ENCODE measurements at places on chromosomes 3 and 15.

GRCh38 chr3:30469133-30469532 is 137.3 kb upstream of the TGFBR2 start:
- no peak for DNase-seq

DNA sequence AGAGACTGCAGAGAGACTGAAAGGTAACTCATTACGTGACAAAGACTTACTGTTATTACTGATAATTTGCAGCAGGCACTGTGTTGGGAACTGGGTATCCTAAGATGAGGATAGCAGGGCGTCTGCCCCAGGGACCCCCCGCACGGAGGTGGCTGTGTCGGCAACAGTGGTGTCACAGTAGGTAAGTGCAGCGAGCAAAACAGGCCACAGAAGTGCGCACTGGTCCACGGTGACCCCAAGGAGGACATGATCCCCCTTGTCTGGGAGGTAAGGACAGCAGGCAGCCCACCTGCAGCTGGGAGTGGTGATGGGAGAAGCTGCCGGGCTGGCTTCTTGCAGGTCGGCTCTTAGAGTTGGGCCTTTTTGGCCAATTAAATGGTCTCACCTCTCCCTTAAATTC is 82.9 kb downstream of the FAM43A start:
- no peak for DNase-seq

DNA sequence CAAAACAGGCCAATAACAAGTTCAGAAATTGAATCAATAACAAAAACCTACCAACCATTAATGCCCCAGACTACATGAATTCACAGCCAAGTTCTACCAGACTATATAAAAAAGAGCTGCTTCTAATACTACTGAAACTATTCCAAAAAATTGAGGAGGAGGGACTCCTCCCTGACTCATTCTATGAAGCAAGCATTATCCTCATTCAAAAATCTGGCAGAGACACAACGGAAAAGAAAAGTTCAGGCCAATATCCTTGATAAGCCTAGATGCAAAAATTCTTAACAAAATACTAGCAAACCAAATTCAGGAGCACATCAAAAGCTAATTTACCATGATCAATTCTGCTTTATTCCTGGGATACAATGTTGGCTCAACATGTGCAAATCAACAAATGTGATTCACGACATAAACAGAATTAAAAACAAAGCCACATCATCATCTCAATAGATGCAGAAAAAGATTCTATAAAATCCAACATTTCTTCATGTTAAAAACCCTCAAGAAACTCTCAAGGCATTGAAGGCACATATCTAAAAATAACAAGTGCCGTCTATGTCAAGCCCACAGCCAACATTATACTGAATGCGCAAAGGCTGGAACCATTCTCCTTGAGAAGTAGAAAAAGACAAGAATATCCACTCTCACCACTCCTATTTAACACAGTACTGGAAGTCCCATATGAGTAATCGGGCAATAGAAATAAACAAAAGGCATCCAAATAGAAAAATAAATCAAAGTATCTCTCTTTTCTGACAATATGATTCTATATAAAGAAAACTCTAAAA is 573.6 kb upstream of the GRM7 start:
- no peak for DNase-seq

- DNase-seq = no peak
Measured at GRCh38 chr3:150511122-150511821, 35.0 kb downstream of the SERP1 start.

GRCh38 chr3:33456756-33457155 is 16.6 kb upstream of the UBP1 start:
- DNase-seq = no peak

GRCh38 chr3:195003006-195003892 is 267.7 kb downstream of the XXYLT1 start:
- no peak for DNase-seq

GRCh38 chr3:12062605-12063004 is 58.4 kb downstream of the SYN2 start:
- DNase-seq = no peak

- no peak for DNase-seq
Measured at GRCh38 chr15:90188914-90189748, 12.0 kb upstream of the SEMA4B start.

DNA sequence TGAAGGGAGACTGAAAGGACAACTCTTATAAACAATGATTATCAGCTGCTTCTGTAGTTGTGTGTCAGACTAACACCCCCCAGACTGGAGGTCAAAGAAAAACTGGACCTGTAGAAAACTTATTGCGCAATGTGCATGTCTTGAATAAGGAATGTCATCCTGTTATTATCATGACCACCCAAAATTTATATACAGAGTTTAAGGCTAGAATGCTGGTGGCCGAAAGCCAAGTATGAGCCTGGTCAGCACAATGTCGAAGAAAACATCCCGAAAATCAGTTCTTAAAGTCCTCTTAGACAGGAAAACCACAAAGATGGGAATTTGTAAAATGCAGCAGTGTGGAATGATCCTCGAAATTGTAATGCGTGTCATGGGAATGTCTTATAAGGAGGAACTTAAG is 29.3 kb downstream of the RFTN1 start:
- peak; percentile 68 for DNase-seq

DNA sequence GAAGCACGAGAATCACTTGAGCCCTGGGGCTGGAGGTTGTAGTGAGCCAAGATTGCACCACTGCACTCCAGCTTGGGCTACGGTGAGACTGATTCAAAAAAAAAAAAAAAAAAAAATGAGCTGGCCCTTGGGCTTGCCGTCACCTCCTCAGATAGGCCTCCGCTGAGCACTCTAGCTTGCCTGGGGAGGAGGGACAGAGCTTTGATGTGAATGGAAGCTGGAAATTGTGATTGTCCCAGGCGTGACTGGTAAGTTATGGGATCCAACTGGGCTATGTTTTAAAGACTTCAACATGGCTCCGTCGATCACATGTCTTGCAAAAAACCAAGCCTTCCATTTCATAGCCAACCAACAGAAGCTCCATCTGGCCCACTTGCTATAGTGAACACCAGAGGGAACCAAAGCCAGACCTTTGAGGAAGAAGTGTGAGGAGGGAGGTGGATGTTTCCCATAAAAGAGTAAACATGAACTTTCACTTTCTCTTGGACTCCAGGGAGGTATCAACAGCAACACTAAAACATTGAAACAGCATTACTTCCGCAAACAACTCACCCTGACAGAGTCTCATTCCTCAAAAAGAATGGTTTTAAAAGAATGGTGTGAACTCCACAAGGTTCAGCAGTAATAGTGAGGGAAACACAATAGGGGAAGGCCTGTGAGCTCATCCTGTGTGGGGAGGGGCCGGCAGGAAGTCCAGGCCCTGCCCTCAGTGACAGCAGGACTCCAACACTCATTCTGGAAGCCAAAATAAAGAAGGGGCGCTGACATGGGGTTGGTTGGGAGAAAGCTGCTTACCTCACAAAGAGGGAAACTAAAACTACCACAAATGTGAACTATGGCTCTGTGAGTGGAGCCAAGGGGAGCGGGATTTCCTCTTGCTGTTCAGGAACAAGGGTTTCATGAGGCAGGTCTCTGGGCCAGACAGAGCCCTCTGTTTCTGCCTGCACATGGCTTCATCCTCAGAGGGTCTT is 59.2 kb upstream of the IL12A start:
- no peak for DNase-seq

GRCh38 chr3:188687389-188687788 is 484.4 kb upstream of the TPRG1 start:
- DNase-seq = no peak

DNA sequence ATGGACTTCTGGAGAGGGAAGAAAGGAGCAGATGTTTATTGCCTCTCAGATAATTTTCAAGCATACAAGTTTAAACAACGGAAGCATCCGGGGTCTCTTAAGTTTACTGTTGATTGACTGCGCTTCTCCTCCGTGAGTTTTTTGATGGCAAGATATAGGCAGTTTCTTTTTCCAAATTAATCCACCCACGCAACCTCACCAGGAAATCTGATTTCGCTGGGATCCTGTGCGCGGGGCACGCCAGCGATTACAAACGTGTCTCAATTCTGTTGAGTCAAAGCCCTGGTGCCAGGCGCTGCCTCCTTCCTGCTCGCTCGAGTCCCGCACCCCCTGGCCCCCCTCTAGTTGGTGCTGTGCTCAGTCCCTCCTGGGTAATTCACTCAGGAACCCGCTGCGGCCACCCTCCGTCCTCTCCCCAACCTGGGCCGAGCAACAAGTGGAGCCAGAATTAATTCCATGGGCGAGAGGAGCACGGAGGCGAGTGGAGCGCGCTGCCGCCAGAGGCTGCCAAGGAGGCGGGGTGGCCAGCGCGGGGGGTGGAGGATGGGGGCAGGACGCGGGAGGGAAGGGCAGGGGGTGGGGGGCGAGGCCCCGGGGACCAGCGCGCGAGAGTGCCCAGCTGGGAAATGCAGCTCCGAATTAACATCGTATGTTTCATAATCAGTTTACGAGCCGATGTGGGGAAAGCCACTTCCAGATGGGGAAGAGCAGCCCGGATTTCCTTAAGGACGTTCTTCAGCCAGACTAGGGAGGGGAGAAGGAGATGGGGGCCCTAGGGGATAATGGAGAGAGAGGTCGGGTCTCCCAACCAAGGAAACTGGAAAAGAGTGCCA is 6.0 kb downstream of the WNT5A start:
- no peak for DNase-seq

DNA sequence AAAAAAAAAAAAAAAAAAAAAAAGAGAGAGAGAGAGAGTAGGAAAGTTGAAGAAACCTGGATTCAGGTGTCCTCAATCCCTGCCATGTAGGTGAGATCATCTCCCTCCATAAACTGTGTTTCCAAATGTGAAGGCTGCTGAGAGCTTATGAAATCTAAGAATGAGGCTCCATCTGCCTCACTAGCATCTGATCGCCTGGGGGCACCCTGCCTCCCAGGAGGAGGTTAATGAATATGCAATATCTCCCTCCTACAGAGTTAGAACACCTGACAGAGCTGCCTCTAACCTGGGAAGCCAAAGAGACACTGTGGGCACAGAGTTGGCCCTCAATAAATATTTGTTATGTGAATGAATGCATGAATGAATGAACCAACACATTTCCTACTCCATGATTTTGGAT is 23.8 kb upstream of the ZNF148 start:
- DNase-seq = no peak

- peak; percentile 25 for DNase-seq
Measured at GRCh38 chr15:51380999-51381806, 39.7 kb downstream of the GLDN start.

GRCh38 chr3:46833346-46834300 is 29.6 kb downstream of the MYL3 start:
- no peak for DNase-seq

GRCh38 chr3:11757929-11758328 is 88.8 kb downstream of the TAMM41 start:
- no peak for DNase-seq

DNA sequence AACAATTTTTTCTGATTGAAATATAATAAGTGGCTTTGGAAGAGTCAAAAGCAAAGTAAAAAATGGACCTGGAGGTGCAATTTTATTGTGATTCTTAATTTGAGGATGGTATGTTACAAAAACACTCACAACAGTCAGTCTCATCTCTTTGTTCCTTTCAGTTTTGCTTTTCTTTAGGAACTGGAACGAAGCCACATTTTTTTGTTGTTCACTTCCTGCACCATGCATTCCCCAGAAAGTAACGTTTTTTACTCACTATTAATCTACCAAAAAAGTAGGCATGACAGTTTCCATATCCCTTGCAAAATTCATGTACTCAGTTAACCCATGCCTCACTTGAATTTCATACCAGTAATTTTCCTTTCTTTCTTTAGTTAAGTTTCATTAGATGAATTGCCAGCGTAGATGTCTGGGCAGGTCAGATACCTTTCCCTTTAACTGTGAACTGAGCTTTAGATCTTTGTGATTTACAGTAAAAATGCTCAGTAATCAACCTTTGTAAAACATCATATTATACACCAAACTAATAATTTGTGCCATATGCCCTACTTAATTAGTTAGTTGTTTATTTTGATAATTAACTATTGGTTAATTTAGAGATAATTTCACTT is 384.3 kb downstream of the ROBO1 start:
- DNase-seq = no peak

GRCh38 chr15:31236184-31237042 is 90.2 kb upstream of the KLF13 start:
- no peak for DNase-seq

DNA sequence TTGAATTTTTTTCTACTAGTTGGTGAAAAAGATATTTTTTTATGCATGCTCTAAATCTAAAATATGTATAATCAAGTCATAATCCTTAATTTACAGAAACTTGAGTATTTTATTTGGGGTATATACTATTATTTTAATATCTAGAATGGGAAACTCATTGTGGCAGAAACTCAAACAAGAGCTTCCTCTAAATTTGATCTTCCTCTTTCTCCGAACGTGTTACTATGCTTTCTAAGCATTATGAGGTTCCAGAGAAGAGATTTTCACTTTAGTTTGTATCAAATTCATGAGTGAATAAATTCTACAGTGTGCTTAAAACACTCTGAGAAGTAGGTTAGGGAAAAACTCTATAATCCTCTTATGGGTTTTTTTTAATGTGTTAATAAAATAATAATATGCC is 173.1 kb downstream of the POTEB3 start:
- DNase-seq = no peak

GRCh38 chr3:66991459-66991858 is 6.6 kb upstream of the KBTBD8 start:
- DNase-seq = no peak

GRCh38 chr3:72996121-72996472 is 514 bp upstream of the PPP4R2 start:
- peak; percentile 25 for DNase-seq

DNA sequence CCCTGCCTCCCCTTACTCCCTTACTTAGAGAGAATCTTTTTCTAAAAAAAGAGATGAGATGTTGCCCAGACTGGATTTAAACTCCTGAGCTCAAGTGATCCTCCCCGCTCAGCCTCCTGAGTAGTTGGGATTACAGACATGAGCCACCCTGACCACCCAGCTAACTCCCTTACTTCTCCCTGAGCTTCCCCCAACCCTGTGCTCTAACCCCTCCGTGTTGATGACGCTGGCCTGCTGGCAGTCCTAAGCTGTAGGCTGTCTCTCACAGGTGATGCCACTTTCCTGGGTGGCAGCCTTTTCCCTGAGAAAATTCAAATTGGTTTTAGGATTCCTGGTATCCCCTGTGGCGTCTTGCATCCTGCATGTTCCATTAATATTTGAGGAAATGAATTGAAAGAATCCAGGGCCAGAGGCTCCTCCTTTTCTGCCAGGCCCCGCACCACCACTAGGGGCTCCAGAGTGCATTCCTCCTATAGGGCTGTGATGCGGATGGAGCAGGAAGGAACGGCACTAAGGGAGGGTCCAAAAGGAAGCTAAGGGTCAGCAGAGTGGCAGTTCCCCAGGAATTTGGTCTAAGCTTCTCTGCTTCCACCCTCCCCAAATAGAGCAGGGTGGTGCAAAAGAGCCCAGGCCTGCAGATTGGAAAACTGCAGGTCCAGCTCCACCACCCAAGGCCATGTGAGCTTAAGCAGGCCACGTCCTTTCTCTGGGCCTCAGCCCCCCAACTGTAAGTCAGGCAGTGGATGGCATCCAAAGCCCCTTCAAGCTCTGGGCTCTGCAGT is 101.1 kb downstream of the DAPK2 start:
- peak; percentile 91 for DNase-seq

GRCh38 chr3:192130534-192131132 is 596.7 kb downstream of the FGF12 start:
- peak; percentile 20 for DNase-seq

Data from Peyer's patch (tissue), 4 donors.